ENCODE measurements at places on chromosomes 5 and 9.

DNA sequence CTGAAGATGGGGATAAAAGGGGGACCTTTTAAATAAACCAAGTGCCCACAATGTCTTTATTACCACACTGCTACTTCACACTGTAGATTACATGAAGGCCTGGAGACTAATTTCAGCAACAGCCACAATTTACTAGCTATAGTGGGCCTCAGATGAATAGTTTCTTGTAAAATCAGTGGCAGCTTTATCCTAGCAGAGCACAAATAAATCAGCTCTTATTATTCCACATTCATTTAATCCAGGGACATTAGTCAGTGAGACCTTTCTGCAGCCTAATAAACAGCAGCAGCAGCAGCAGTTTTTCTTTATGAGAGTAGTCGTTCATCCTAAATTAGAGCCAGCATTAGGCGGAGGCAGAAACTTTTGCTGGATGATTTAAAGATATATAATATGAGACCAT lies 542.3 kb downstream of the PSAT1 start:
- DNase-seq: no peak

DNA sequence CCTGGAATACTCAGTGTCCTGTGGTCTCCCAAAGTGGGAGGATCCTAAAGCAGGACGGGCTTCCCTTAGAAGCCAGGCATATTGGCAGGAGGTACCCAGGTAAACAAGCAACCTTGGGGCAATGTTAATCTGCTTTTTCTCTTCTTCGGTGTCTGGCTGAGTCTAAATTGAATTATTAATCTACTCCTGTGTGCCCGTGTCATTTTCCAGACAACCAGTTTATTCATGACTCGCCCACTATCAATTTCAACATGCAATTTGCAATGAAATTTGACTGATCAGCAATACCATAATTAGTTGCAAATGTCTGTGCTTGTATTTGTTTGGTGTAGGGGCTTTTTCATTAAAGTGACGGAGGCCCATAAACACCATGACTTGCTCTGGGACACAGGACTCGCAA lies 32.9 kb upstream of the JADE2 start:
- no peak for DNase-seq

DNA sequence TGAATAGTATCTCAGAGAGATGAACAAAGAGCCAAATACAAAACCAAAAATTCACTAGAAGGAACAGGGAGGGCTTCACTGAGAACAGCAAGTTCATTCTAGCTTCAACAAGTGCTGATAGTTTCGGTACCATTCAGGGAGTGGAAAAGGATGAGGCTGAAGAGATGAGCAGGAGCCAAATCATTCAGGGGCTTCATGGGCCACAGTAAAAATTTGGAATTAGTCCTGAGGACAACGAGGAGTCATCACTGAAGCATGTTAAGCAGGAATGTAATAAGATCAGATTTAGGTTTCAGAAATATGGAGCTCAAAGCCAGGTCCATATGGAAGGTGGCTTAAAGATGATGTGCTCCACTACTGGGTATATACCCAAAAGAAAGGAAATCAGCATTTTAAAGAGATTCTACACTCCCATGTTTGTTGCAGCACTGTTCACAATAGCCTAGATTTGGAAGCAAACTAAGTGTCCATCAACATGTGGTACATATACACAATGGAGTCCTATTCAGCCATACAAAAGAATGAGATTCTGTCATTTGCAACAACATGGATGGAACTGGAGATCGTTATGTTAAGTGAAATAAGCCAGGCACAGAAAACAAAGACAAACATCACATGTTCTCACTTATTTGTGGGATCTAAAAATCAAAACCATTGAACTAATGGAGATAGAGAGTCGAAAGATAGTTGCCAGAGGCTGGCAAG lies 36.2 kb downstream of the SPOCK1 start:
- no peak for DNase-seq

DNA sequence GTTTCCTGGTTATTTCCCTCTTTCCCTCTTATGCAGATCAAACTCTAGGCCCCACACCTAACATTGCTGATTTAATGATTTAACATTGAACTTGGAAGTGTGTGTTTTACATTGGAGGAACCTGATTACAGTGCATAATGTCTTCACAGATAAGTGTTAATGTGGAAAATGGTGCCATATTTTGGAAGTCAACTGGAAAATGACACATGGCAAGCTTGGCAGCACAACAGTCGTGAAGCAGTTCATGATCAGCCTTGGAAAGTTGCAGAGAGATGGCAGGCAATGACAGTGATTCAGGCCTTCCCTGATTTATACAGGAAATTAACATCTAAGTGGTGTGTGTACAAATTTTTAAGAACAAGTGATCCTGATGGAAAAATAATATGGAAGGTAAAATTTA lies 80.0 kb upstream of the CTNND2 start:
- no peak for DNase-seq

- DNase-seq: no peak
Measured at GRCh38 chr5:123451047-123451446, 27.8 kb upstream of the CEP120 start.
